ENCODE measurements at places on chromosomes 11 and 22. TPM values are rescaled to one million over a fixed set of nuclear protein-coding genes. Genes with fewer than 3 reads are reported as not detected.

Gene UBASH3B
- total RNA-seq = 43.2 TPM

Gene TRIM3
- total RNA-seq = 20.7 TPM

Gene HMGXB4
- total RNA-seq = 23.3 TPM

Gene NTM
- not detected for total RNA-seq

Gene MN1
- 0.24 TPM for total RNA-seq

Gene HBG2
- total RNA-seq = not detected

Gene TUBA8
- 3.5 TPM for total RNA-seq

Gene UBQLNL
- 0.73 TPM for total RNA-seq

Gene LRRN4CL
- not detected for total RNA-seq

Gene OR51I1
- not detected for total RNA-seq

Gene FERMT3
- total RNA-seq = 77.1 TPM

Gene GAL
- total RNA-seq = not detected

Gene CEND1
- total RNA-seq = not detected

Gene MUC5AC
- not detected for total RNA-seq

Gene GGTLC2
- total RNA-seq = not detected

Gene GAL3ST3
- total RNA-seq = not detected

Gene RPS6KB2
- 69.9 TPM for total RNA-seq

Gene CASP12
- total RNA-seq = not detected

Gene IFITM5
- not detected for total RNA-seq

Gene GGT1
- 12.8 TPM for total RNA-seq

Gene LRRC10B
- total RNA-seq = not detected

Gene ZP1
- not detected for total RNA-seq

Gene SNAP29
- 26.1 TPM for total RNA-seq

Gene IL17REL
- not detected for total RNA-seq

Gene C11orf87
- total RNA-seq = not detected

Gene BCO2
- 1.5 TPM for total RNA-seq

Gene ESAM
- 0.23 TPM for total RNA-seq

Gene CD151
- total RNA-seq = 6.6 TPM

Gene OR52N2
- not detected for total RNA-seq

Gene BTG4
- total RNA-seq = not detected

Gene UCP3
- total RNA-seq = 10.5 TPM

Gene SLC5A1
- total RNA-seq = not detected

Gene PIH1D2
- total RNA-seq = 0.32 TPM

Gene ST13
- 247 TPM for total RNA-seq

Gene CFAP300
- total RNA-seq = not detected

Gene PAMR1
- not detected for total RNA-seq

Gene P2RY6
- not detected for total RNA-seq

Gene PGA5
- total RNA-seq = not detected

Data from naive thymus-derived CD4-positive, alpha-beta T cell (primary cell).